Thyroid gland (tissue), 4 donors: ENCODE measurements at places on chromosomes 5 and 9. TPM values are rescaled to one million over a fixed set of nuclear protein-coding genes. Genes with fewer than 3 reads are reported as not detected.

The SLC45A2 gene
- not detected for total RNA-seq

DNA sequence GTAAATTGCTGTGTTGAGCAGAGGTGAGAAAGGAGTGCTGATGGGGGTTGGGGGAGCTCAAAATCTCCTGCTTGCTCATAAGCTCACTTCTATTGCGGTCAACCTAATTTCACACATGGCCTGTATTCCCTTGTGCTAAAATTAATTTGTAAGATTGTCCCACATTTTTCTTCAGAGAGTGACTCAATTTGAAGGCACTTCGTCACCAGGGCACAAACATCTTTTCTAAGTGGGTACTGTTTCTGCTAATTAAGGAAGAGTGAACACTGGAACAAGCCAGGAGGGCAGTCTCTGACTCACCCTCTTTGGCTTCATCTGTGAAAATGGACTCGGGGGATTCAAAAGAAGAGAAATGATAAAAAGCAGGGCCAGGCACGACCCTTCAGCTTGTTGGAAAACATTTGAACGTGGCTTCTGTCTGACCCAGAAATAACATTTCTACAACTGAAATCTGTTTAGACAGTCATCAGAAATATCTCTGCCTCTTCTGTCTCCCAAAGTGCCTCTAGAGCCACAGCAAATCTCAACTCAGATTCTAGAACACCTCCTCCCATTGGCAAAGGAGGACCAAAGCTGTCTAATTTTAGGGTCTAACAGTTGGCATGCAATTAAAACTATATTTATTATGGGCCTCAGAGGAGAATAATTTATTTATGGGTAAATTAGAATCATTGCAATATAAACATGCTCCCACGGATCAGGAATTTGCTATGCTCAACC, 49.8 kb downstream of the FEM1C start:
- DNase-seq, result no peak

DNA sequence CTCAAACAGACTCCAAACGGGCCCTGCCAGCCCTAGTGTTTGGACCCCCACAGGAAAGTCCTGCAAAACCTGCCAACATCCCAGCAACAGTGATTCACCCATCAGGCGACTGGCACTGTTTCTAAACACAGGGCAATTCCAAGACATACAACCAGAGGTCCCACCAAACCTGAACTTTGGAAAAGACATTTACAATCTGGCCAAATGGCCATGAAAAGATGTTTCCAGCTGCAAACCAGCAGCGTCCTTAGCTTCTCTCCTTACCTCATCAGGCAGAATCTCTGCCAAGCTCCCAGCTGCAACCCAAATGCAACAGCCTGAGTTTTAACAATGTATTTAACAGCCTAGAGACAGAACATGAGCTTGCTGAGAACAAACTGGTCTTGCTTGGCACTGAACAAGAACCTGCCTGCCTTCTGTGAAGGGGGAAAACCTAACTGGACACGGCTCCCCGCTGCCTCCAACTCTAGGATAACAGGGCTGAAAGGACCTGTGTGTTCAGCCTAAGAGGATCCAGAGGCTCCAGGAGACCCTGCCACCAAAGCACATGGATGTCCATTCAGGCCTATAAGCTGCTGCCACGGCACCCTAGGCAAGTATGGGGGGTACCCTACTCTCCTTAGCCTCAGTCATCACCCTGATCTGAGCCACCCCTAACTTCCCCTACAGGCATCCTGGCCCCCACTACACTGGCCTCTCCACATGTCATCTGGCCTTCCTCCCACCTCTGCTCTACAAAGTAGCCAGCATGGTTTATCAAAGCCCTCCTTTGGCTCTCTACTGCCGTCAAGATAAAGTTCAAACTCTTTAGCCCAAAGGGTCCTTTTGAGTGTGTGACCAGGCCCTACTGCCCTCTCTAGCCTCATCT, 5.6 kb downstream of the P4HA2 start:
- no peak for DNase-seq

DNA sequence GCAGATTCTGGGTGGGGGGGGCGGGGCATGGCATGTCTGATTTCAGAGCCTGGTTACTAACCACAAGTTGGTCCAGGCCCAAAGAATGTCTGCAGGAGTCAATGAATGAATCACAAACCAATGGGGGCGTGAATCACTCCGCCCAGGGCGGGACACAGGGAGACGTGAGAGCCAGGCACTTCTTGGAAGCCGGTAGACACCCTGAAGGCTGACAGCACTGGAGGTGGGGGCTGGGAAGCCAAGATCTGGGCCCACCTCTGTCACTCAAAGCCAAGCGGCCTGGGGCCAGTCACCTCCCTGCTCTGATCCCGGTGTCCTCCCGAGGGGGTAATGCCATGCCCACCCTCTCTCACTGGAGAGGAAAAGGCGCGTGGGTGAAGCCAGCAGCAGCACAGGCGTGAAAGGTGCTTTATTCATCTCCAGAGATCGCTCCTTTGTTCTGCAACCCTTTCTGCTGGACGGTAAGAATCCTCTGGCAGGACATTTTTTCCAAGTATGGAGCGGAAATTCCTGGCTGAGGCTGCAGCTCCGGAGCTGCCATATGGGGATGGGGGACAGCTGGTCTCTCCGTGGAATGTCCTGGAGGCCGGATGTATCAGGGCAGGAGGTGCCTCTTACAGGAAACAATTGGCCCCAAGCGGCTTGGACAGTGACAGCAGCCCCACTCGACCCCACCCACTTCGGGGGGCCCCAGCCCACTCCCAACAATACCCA, 85.0 kb downstream of the STK10 start:
- no peak for DNase-seq

- DNase-seq, result no peak
Measured at GRCh38 chr5:120678279-120678678, 214.2 kb downstream of the PRR16 start.

DNA sequence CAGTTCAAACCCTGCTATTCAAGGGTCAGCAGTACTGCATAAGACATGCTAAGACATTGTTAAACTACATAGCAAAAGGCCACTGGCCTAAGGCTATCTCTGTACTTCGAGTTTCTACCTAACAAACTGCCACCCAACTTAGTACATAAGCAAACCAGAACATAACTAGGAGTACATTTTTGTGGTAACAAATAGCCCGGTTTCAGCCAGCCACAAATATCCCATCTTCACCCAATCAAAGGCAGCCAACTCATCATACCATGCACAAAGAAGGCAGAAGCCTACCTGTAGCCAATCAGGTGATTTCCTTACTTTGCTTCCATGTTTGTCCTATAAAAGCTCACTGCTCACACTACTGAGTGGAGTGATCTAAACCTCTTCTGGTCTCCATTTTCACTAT, 201.4 kb downstream of the SMARCA2 start:
- no peak for DNase-seq

DNA sequence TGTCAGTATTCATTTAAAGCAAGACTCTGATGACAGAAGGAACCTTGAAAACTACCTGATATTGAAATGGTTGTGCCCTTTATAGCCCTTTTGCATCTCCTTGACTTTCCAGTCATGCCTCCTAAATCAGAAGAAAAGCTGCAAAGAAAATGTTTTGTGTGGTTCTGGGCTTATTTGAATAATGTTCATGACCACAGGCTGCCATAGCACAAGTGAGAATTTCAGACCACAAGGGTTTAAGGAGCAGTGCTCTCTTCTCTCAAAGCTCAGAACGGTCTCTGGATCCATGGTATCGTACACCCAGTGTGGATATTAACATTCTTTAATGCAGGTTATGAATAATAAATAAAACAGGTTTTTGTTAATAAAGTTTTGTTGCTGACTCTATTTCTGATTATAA, 54.2 kb downstream of the GPR107 start:
- DNase-seq, result no peak

The NFIB gene
- total RNA-seq, result 110 TPM

- DNase-seq, result no peak
Measured at GRCh38 chr5:39668980-39669379, 244.2 kb upstream of the DAB2 start.

- DNase-seq, result no peak
Measured at GRCh38 chr5:181182651-181183050, 22.3 kb downstream of the TRIM7 start.

DNA sequence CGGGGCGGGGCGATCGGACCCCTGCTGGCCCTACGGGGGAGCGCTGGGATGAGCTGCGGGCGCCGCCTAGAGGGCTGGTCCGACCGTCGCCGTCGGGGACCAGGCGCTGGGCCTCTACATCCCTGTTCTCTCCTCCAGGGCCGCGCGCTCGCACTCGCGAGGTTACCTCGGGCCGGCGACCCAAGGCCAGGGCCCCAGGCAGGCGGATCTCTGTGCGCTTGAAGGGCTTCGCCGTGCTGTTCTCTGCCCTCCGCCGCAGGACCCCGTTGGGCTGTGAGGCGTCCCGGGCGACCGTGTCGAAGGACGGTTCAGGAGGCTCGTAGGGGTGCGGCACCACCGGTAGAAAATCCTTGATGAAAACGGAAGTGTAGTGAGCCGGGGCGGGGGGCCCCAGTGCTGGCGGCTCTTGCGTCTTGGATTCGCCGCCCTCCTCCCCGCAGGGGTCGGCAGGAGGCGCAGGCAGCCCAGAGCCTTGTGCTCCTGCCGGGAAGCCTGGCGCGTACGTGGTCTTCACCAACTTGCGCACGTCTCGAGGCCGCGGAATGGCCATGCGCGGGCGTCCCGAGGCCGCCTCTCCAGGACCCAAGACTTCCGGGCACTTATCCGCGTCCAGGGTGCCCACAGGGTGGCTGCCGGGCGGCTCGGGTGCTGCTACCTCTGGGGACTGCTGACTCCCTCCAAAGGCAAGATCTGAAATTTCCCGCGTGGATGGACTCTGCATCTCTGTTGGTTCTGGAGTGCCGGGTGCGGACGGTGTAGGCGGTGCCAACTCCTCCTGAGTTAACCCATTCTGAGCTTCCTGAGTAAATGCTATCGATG, 2.0 kb downstream of the PROB1 start:
- peak; percentile 49 for DNase-seq

DNA sequence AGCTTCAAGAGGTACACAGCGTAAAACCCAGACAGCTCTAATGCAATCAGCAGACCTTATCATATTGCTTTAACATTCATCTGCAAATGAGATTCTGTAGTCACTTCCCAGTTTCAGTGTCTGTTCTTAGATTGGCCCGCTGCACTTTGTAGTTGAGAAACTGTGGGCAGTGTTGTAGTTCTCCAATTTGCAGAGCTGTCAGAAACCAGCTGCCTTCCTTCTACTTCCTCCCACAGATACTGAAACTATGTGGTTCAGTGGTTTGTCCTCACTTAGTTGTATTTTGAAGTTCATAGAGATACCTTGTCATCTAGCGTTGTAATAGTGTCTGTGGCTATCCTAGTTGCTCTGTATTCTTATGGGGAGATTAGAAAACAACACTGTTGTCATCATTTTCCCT, 39.6 kb upstream of the TRIM36 start:
- no peak for DNase-seq

- no peak for DNase-seq
Measured at GRCh38 chr9:111969622-111970021, 73.0 kb downstream of the UGCG start.

The CCNO gene
- total RNA-seq, result 9.7 TPM

DNA sequence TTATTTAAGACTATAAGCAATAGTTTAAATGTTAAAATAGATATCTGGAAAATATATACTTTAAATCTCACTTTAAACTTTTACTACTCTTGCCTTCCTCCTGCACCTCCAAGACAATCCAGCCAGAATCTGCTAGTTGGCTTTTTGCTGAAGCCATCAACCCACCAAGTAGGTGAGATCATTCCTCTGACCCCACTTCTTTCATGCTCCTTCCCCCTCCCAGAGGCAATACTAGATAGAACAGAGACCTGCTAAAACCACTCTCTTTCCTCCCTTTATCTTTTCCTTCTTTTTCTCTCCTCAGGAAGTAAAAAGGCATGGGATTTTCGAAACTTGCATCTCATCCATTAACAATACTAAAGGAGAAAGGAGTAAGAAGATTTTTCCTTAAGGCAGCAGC, 30.1 kb upstream of the CAMK4 start:
- no peak for DNase-seq

GRCh38 chr9:72217306-72217842, 68.1 kb downstream of the GDA start:
- DNase-seq, result no peak

GRCh38 chr9:77475641-77476473, 172.3 kb downstream of the GNA14 start:
- DNase-seq, result no peak

The ANKRD33B gene
- 0.67 TPM for total RNA-seq

DNA sequence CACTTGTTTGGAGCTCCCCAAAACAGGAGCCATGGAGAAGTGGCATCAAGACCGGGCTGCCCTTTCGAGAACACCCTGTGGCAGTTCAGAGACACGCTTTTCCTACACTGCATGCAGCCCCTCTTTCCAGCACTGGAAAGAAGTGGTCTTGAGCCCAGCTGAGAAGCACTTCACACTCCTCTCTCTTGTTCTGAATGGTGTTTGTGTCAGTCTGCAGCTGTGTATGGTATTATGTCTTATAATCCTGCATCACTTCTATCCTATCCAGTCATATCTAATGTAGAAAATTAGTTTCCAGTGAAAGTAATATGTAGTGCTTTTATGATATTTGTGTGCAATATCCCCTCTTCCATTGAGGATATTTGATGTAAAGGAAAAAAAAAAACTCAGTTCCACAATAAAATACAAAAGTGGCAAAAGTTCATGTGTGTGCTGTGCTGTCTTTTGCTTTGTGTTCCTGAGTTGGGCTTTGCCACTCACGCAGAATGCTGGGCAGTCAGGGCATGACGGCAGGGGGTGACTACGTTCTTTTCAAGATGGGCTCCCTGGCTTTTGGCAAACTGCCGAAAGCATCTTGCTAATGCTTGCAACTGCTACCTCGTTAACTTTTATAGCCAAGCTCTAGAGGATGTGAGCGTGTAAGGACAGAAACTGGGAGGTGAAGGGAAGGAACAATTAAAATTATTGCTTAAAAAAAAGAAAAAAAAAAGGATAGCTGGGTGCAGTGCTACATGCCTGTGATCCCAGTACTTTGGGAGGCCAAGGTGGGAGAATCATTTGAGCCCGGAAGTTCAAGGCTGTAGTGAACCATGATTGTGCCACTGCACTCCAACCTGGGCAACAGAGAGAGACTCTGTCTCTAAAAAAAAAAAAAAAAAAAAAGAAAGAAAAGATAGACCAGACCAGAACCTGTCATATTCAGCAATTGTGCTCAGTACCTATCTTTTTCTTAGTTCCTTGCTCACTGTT, 102.2 kb downstream of the MAP1B start:
- peak; percentile 28 for DNase-seq

The ARHGEF39 gene
- total RNA-seq, result 0.27 TPM

DNA sequence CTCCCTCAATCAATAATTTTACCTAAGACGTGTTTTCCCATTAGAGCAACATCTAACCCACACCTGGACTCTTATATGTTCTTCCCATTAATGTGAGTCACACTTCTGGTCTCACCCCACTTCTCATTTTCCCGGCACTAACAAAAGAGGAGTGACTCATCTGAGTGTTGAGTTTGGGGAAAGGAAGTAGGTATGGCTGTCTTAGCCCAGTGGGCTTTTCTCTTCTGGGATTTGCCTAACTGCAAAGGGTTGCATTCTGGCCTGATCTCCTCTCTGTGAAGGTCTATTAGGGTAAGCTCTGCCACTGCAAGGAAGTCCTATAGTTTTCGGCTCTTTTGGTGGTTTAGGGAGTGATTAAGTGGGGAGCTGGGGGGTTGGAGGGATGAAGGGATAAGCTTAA, 195.6 kb downstream of the KIAA0825 start:
- DNase-seq, result no peak
